ENCODE measurements at places on chromosomes 7 and 10.

GRCh38 chr10:49187950-49188761 lies at the start of gene TMEM273:
Gene TMEM273 (minus strand): TSS chr10:49188391. CDS start chr10:49188336, 55 bp downstream.
- DNase-seq: no peak

GRCh38 chr10:30861221-30861620 lies 170.4 kb downstream of the ZNF438 start:
- no peak for DNase-seq

DNA sequence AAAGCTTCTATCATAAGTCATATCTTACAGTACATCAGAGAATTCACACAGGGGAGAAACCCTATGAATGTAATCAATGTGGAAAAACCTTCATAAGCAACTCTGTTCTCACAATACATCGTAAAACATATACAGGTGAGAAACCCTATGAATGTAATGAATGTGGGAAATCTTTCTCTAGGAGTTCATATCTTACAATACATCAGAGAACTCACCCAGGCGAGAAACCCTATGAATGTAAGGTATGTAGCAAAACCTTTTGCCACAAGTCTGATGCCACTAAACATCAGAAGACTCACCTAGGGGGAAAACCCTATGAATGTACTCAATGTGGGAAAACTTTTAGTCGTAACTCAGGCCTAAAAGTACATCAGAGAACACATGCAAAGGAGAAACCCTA lies 38.3 kb upstream of the ZNF248 start:
- DNase-seq: no peak

GRCh38 chr10:110827410-110827809 lies 44.3 kb upstream of the PDCD4 start:
- DNase-seq: no peak

DNA sequence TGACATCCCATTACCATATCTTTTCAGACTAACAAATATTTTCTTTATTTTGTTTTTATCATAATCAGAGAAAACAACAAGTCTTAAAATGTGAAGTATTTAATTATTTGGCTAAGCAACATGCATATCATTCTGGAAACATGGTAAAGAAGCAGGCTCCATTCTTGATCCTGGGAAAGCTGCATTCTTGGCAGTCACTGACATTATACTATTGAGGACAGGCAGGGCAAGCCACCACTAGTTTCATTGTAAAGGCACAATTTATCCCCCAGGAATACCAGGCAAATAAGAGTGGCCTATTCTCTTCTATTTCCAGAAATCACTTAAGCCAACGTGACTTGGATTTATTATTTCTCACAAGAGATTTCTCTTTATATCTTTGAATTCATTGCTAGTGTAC lies 153.8 kb upstream of the AKR1E2 start:
- DNase-seq: no peak

DNA sequence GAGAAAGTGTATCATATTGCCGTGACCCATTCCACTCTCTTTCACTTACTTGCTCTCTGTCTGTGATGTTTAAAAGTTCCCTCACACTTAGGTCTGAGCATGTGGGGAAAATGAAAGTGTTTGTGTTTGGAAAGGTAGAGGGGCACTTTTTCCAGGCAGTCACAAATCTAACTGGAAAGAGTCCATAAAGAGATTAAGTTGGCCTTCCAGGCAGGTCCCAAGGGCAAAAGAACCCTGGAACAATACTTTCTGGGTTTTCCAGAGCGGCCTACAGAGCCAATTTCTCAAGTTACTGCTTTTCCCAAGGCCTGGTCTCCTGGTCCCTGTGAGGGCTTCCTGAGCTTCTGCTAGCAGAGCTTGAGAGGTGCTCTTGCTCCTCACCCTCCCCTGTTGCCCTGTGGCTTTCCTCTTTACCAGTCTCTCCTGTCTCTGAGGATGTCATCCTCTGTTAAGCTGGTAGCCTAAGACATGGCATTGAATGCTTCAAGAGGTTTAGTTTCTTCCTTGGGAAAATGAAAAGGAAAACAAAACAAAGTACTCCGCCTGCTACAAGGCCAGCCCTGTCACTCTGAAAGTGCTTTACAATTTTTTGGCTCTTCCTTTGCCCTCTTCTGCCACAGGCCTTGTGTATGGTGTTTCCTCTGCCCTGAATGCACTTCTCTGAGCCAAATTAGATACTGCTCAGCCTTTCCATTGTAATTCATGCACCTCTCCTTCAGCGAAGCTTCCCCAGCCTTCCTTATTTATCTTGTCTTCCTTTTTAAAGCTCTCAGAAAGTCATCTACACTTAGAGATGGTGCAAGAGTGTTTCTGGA lies 20.1 kb downstream of the TES start:
- DNase-seq: no peak

DNA sequence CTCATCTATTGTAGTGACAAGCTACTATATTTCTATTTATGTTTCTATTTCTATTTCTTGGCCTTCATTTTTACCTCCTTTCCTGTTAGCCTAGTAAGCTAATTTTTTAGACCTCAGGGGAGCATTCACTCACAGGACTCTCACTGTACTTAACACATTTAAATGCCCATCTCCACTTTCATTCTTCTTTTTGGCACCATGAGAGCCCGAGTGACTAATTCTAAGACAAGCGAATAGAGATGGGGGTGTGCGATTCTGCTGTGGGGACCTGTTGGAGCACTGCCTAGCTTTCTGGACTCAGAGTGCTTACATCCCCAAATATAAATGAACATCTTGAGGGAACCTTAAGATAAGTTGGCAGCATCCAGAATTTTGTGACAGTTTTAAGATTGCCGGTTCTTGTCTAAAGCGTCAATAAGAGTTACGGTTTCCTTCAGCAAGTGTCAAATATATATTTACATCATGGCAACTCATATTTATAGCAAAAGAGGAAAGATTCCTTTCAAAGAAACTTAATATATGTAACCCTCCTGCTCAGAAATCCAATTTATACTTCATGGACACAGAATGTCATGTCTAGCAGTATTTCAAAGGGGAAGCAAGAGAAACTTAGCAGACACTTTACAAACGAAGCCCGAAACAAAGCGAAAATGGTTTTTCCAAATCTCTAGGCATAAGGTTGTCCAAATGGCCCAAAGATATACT lies 54.1 kb upstream of the AFAP1L2 start:
- no peak for DNase-seq

DNA sequence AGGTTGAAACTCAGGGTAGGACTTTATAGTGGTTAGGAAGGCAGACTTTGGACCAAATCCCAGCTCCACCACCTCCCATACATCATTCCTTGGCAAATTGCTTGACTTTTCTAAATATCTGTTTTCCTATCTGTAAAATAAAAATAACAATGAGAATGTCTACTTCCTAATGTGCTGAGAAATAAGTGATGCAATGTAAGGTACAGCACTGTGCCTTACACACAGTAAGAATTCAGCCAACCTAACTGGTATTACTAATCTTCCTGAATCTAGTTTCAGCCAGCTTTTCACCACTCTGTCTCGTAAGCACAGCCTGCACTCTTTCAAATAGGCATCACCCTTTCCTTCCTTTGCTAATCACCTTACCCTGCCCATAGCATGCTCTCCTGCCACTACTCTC lies 9.7 kb downstream of the PRLHR start:
- no peak for DNase-seq

DNA sequence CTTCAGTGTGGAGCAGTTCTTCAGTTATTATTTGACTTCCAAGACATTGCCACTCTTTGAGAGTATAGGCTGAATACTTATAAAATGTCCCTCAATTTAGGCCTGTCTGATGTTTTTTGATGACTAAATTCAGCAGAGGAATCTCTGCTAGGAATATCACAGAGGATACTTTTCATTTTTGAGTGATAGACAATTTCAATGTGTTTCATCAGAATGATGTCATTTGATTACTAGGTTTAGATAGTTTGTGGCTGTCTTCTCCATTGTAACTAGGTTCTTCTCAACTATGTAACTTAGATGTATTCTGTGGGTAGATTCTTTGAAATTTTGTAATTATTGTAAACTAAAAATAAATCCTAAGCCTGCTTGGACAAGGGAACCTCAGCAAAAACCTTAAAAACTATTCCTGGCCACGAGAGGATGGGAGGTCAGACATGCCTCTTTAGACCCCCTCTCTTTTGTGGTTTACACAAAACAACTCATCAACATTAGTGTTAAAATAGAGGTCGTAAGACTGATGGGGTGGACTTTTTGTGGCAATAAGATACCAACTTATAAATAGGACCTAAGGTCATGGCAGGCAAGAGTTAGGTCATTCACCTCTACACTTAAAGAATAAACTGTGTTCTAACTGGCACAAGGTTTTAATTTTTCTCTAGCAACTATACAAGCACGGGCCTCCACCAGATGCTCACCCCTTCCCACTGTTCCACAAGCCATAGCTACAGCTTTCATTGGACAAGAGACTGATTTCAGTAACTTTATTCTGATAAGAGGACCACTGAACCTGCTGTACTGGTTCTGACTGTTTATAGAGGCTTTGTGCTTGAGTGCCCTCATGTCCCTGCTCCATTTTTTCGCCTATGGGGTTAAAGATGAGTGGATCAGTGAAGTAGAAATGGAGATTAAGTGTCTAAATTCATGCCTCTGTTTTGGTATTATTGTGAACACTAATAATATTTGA lies 33.7 kb downstream of the CYP2C8 start:
- no peak for DNase-seq

GRCh38 chr7:64651203-64651602 lies 14.7 kb upstream of the ZNF107 start:
- DNase-seq: no peak

GRCh38 chr7:99651290-99651689 lies 28.5 kb downstream of the CYP3A5 start:
- no peak for DNase-seq

GRCh38 chr7:151491859-151492258 lies 27.8 kb downstream of the RHEB start:
- no peak for DNase-seq

GRCh38 chr10:4638099-4638498 lies 187.9 kb upstream of the AKR1E2 start:
- no peak for DNase-seq

- no peak for DNase-seq
Observed at GRCh38 chr7:104482362-104483037, 154.1 kb downstream of the LHFPL3 start.

GRCh38 chr10:121594623-121595350 lies 3.5 kb downstream of the FGFR2 start:
- no peak for DNase-seq

DNA sequence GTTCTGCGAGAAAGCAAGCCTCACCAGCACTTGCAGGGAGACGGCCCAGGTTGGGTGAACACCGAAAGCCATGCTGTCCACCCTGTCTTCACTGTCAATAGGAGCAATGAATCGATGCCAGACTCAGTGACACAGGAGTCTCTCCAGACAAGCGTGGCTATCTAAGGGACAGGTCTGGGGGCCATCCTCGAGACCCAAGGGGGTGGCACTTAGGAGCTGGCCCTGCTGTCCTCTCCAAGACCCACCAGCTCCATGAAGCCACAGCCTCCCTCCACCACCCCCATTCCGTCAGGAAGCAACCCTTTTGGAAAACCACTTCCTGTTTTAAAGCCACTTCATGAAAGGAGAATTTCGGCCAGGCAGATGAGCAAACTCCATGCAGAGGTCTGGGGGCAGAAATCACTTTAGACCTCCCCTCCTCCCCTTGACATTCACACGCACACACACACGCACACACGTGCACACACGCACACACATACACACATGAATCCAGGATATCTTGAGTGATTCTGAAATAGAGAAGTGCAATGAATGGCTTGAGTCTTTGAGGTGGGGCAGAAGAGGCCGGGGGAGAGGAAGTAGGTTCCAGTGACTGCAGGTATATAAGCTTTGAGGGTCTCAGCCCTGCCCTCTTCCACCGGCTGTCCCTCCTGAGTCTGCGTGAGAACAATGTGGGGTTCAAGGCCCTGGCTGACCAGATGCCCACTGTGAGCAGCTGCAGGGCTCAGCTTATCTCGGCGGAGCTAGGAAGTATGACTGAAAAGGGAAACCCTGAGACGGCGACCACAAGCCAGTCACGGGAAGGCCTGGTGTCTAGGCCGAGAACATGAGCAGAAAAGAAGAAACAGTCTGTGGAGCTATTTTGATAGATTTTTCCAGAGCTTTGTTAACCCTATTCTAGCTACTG lies 25.0 kb downstream of the RGS10 start:
- DNase-seq: peak; percentile 25

GRCh38 chr10:77648472-77648871 lies 10.9 kb upstream of the KCNMA1 start:
- DNase-seq: no peak

DNA sequence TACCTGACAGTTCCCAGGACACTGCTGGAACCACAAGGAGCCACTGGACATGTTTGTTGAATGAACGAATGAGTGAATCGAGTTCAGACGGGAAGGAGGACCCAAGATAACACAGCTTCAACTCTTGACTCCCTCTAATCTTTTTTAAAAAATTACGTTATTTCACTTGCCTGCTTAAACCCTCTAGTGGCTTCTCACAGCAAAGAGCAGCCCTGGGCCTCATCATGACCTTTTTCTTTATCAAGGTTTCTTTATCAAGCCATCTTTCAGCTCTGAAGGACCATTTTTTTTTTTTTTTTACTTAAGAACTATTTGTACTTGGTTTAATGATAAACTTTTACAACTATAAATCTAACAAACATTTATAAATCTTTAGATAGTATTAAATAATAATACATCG lies 110.6 kb downstream of the TAX1BP1 start:
- DNase-seq: no peak

DNA sequence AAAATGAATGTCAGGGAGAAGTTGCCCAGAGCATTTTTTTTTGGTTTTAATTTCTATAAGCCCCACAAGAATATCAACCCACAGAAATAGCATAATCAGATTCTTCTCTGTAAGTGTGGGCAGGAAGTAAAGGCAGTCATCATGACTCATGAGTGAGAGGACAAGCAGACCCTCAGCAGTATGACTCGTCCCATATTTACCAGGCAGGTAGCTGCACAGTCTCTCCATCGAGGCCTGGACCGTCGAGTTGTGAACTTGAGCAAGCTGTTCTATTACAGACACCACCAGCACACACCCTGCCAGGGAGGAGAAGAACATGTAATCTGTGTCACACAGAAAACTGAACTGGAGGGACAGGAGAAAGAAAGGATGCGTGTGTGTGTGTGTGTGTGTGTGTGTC lies 37.8 kb downstream of the AOAH start:
- peak; percentile 45 for DNase-seq

- DNase-seq: no peak
Observed at GRCh38 chr7:69173846-69174245, 424.4 kb upstream of the AUTS2 start.

- DNase-seq: no peak
Observed at GRCh38 chr10:78627254-78627795, 441.4 kb upstream of the ZMIZ1 start.

DNA sequence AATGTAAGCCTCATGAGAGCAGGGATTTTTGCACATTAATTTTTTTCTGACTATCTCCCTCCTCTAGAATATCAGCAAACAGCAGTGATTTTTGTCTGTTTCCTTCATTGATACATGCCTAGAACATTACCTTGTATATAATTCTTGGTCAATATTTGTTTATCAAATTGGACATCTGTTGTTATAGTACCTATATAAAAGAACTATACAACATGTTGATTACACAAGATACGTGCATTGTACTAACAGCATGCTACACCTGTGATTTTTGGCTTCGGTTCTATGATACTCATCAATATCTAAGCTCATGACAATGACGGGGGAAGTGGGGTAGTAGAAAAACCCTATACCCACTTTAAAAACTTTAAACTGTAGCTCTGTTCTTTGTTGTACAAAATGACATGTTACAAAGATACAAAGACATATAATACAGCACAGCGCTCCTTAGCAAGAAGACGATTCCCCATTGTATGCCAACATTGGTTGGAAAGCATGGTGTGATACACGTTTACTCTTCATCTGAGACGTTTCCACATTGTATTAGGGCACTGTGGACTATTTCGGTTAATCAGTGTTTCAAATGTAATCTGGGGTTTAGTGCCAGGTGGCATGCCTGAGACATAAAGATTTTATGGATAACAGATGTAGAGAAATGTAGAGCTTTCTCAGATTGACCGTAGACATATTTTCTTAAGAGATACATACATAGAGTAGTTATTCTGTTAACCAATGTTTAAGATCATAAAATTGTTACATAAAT lies 70.5 kb upstream of the FOXP2 start:
- no peak for DNase-seq

Measured in stimulated activated CD8-positive, alpha-beta memory T cell treated with anti-CD3 and anti-CD28 coated beads, Interleukin-15, amount 100 ng/mL, for 4 hours (primary cell).